ENCODE measurements at places on chromosomes 16 and 17. TPM values are rescaled to one million over a fixed set of nuclear protein-coding genes. Genes with fewer than 3 reads are reported as not detected.

DNA sequence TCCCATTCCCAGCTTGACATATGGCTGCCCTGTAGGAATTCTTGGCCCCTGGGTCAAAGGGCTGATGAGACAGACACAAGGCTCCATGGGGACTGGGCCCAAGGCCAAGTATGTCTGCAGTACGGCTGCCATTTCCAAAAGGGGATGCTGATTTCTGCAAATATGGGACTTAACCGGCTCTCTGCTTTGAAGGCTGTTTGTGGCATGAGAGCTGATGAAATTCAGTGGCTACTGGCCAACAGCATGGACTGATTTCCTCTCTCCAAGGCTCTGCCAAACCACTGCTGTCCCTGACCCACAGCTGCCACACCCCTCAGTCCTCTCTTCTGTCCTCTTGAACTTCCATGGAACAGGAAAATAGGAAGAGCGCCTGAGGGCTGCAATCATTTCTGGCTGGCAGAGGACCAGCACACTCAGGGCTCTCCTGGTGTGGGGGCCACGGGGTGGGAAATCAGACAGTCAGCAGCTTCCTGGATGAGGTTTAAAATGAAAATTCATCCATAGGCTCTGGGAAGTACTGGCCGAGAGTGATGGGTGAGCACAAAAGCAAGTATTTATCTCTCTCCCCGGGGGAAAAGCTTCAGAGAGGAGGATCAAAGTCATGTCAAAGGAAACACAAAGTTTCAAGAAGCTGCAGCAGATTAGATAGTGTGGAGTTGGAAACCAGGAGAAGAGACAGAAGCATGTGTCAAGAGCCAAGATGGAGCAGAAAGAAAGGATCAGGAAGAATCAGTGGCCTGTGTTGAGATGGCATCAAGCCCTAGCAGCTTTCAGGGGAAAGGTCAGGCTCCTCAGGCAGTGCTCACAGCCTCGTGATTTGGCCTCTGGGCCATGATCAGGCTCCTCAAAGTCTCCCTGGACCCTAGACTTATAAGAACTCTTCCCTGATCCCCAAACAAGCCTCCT lies 64.1 kb upstream of the SREBF1 start:
- peak; percentile 98 for DNase-seq

DNA sequence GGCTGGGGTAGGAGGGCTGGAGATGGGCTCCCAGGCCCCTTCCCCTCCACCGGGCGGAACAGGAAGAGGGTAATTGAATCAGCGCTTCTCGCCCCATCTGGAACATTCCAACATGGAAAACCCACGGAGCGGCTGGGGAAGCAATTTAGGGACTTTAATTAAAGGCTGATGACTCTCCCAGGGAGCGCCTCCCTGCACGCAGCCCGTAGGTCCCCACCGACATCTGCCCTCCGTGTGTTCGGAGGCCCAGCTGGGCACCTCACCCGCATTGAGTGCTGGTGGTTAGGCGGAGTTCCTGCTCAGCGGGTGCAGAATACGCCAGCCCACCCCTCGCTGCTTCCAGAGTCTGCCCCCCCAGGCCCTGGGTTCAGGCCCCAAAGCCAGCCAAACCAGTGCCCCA lies 10.0 kb downstream of the HS3ST6 start:
- DNase-seq = no peak

GRCh38 chr17:57165754-57166153 lies 80.7 kb downstream of the AKAP1 start:
- DNase-seq = no peak

C16orf92 gene
- total RNA-seq = not detected

CASKIN1 gene
- not detected for total RNA-seq

CCL8 gene
- total RNA-seq = 0.69 TPM

CCL13 gene
- total RNA-seq = not detected

GRCh38 chr17:75270218-75270965 lies 639 bp downstream of the MIF4GD start:
- peak; percentile 71 for DNase-seq

CLEC18C gene
- total RNA-seq = not detected

MRC2 gene
- 144 TPM for total RNA-seq

DNA sequence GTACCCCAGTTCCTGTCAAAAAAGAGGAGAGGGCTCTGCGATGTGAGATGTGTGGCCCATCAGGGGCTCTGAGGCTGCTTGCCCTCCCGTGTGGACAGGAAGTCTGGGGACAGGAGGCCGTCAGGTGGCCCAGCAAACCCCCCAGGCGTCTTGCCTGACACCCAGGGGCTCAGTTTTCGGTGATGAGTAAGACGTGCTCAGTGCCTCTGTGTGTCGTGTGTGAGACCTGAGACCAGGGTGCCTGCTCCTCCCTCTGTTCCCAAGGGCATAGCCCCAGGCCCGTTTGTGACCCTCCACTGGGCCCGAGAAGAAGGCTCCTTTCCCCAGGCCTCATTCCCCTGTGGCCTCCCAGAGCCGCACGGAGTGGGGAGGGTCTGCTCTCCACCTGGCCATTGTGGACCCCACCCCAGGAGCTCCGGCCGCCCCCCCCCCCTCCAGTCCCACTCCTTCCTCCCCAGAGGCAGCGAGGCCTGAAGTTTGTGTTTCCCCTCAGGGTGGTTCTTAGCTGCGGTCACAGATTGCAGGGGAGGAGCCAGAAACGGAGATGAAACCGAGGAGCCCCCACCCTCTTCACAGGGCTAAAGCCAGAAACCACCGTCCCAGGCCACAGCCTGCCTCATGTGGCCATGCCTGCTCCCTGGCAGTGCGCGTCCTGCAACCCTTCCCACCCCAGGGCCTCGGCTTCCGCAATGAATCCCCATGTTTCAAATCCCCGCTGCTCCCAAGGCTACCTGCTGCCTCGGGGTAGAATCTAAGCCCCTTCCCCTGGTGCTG lies 4.9 kb upstream of the ACTG1 start:
- DNase-seq = peak; percentile 45

DHRS7C gene
- not detected for total RNA-seq

TPSD1 gene
- not detected for total RNA-seq

DNA sequence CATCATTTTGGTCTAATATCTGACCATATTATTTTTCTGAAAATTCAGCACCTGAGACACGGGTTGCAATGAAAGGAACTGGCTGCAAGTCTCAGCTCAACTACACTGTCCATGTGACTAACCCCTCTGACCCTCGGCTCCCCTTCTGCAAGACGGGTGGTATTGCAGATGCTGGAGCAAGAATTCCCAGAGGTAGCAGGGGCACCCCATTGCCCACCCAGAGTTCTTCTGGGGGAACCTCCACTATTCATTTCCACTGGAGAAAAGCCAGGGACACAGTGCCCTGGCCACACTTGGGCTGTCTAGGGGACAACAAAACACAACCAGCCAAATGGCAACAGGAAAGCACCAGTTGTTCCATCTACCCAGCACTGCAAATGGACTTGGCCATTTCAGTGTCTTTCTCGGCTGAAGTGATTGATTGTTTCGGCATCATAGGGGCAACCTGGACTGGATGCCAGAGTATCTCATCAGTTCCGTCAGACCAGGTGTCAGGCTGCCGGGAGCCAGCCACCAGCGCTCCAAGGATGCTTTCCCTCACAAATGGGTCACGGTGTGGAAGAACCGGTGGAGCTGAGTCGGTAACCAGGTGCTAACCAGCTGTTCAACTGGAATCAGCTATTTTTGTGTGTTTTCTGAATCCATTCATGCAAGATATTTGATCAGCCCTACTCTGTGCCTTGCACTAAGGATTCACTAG lies 58.1 kb downstream of the C16orf78 start:
- DNase-seq = no peak

MYLK3 gene
- not detected for total RNA-seq

DNA sequence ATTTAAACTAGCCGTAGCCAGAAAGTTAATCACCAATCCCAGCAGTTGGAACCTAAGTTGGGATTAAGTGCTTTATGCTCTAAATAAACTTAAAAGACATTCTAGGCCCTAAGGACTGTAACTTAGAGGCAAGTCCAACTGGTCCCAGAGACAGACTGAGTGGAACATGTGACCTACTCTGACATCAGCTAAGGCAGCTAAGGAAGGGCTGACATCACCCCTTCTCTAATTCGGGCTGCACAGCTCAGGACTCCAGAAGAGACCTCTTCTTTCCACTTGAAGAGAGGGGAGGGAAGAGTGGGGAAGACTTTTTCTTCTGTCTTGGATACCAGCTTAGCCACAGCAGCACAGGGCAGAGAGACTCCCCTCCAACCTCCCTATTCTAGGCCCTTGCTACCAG lies 565.2 kb downstream of the CDH8 start:
- DNase-seq = no peak

- DNase-seq = no peak
Measured at GRCh38 chr16:49452578-49452977, 79.0 kb downstream of the C16orf78 start.

SLC25A19 gene
- total RNA-seq = 6.7 TPM

NECAB2 gene
- not detected for total RNA-seq

GRCh38 chr17:33696102-33696501 lies 403.0 kb upstream of the ASIC2 start:
- no peak for DNase-seq

Measured in M059J (cell line).